ENCODE measurements at places on chromosomes 1 and 21.

- DNase-seq, result no peak
These were observed 30.9 kb downstream of the KCTD3 start for GRCh38 chr1:215597961-215598360.

- no peak for DNase-seq
These were observed 1.5 kb downstream of the MX1 start for GRCh38 chr21:41427556-41427955.

GRCh38 chr21:34639882-34640788, 25.2 kb upstream of the RCAN1 start:
- DNase-seq, result peak; percentile 51

- no peak for DNase-seq
These were observed 134.7 kb downstream of the ST6GALNAC3 start for GRCh38 chr1:76209238-76209637.

GRCh38 chr1:6491480-6491962, at the start of gene PLEKHG5:
PLEKHG5 (minus strand) TSS chr1:6491667; CDS start chr1:6477571, 14,096 bp downstream.
- DNase-seq, result peak; percentile 30

GRCh38 chr1:44839576-44839975, 3.5 kb downstream of the PTCH2 start:
- no peak for DNase-seq

- DNase-seq, result no peak
These were observed 36.8 kb upstream of the COL6A2 start for GRCh38 chr21:46061063-46061462.

- no peak for DNase-seq
These were observed 23.5 kb downstream of the ANGPTL1 start for GRCh38 chr1:178847396-178847849.

DNA sequence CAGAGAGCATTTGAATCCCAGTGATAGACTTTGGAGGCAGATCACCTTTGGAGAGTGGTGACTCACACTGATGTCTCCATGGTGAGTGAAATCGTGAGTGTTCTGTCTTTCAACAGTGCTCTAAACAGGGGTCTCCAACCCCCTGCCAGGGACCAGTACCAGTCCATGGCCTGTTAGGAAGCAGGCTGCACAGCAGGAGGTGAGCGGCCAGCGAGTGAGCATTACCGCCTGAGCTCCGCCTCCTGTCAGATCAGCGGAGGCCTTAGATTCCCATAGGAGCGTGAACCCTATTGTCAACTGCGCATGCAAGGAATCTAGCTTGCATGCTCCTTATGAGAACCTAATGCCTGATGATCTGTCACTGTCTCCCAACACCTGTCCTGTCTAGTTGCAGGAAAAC, 61.8 kb upstream of the B3GALNT2 start:
- no peak for DNase-seq

DNA sequence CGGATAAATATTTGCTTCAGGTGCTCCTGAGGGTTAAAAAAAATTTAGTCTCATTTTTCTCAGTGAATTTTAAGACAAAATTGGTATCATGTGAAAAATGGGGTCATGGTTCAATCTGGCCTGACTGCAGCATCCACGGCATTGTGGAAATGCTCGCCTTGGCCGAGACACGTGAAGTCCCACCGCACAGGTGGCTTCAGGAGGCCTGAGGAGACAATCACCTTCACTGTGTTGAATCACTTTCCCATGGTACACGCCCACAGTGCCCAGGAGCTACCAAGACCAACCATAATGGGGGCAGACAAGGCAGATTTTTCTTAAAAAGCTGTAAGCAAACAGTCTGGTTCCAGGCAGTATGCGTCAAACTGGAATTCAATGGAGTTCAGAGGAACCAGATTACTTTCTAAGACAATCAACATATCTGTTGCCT, 11.0 kb upstream of the CPLANE2 start:
- DNase-seq, result no peak

DNA sequence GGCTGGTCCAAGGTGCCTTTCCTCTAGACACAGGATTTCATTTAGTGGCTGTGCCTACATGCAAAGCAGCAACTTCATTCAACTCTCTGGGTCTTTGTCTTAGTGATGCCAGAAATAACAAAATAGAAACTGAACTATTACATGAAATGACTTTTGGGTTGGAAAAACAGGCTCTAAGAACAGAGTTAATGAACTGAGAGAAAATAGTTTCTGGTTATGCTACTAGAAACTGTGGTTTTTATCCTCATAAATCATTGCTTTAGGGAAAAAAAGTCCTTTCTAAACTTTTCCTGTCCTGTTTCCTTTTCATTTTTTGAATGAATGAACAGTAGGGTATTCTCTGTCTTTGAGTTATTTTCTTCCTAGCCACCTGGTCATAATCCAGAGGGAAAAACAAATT, 424.0 kb downstream of the KIF26B start:
- DNase-seq, result no peak

DNA sequence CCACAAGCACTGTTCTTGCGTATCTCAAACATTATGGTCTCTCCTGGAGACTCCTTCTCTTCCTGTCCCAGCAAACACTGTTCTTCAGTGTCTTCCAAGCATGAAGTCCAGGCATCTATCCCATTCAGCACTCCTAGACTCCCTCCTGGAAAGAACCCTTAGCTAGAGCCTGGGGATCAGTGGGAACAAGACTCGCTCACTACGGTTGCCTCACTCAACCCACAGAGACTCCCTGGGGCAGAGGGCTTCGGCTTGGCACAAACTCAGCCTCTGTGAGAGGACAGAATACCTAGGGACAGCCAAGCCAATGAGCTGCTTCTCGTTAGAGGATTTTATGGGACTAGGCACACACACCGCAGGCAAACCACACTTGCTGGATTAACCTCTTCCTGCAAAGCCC, 86.5 kb upstream of the IPO9 start:
- DNase-seq, result no peak

DNA sequence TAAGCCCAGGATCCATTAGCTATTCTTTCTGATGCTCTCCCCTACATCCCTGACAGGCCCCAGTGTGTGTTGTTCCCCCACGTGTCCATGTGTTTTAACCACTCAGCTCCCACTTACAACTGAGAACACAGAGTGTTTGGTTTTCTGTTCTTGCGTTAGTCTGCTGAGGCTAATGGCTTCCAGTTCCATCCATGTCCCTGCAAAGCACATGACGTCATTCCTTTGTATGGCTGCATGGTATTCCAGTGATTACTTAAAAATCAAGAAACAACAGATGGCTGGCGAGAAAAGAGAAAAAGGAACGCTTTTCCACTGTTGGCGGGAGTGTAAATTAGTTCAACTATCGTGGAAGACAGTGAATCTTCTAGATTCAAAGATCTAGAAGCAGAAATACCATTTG, 556.0 kb downstream of the PTPRC start:
- no peak for DNase-seq

- DNase-seq, result peak; percentile 17
These were observed at the start of gene RGL1 for GRCh38 chr1:183804916-183805841. RGL1 (plus strand) TSS chr1:183805120; CDS start chr1:183805298, 178 bp downstream.

GRCh38 chr1:193417945-193418744, 231.7 kb upstream of the B3GALT2 start:
- no peak for DNase-seq

DNA sequence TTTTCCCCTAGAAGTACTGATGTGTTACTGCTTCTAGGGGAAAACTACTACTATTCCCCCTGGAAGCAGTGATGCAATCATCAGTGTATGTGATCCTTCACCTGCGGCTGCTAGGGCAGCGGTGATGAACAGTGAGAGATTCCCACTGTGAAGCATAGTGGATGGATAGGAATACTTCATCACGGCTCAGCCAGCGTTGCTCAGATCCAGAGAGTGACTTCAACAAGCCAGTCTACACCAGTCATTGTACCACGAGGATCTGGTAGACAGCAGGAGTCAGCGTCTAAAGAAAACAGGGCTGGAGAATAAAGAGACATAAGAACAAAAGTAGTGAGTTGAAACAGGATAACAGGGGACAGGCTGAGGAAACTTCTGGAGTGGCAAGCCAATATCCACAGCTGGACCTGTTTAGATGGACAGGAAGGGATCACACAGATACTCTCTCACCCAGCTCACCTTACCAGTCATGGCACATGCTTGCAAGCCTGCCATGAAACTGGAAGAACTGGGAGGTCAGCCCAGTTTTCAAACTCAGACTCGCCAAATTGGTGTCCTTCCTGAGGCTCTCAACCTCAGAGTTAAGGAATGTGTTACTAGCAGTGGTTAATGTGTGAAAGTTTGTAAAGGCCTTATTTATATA, 42.4 kb upstream of the LRRC52 start:
- no peak for DNase-seq

DNA sequence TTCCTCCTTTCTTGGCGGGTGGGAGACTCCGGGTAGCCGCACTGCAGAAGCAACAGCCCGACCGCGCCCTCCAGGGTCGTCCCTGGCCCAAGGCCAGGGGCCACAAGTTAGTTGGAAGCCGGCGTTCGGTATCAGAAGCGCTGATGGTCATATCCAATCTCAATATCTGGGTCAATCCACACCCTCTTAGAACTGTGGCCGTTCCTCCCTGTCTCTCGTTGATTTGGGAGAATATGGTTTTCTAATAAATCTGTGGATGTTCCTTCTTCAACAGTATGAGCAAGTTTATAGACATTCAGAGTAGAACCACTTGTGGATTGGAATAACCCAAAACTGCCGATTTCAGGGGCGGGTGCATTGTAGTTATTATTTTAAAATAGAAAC, 2.5 kb downstream of the OLIG2 start:
- DNase-seq, result no peak

GRCh38 chr1:57204091-57204490, 219.8 kb downstream of the DAB1 start:
- no peak for DNase-seq

- no peak for DNase-seq
These were observed 55.4 kb upstream of the GRHL3 start for GRCh38 chr1:24263746-24264145.

DNA sequence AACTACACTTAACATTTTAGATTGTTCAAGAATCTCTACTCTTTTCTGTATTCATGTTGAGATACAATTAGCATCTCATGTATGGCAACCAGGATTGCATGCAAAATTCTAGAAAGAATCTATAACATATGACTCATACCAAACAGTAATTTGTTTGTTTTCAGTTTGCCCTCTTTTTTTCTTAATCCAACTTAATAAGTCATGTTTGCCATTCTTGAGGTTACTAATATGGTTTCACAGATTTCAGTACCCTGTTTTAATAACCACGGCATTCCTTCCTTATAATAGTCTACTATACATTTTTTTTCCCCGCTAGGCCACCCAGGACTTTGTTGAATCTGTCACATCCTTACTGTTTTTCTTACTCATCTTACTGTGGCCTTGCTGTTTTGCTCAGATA, 140.8 kb downstream of the FMN2 start:
- DNase-seq, result no peak

GRCh38 chr1:181310560-181310959, 172.8 kb upstream of the CACNA1E start:
- DNase-seq, result no peak

GRCh38 chr1:22666412-22666811, 13.4 kb downstream of the C1QB start:
- no peak for DNase-seq

- no peak for DNase-seq
These were observed 233.8 kb upstream of the TMEM51 start for GRCh38 chr1:14919751-14920150.

GRCh38 chr1:43934101-43934985, 742 bp downstream of the ARTN start:
- DNase-seq, result peak; percentile 48

GRCh38 chr1:100869996-100870395, 24.6 kb downstream of the EXTL2 start:
- DNase-seq, result no peak

DNA sequence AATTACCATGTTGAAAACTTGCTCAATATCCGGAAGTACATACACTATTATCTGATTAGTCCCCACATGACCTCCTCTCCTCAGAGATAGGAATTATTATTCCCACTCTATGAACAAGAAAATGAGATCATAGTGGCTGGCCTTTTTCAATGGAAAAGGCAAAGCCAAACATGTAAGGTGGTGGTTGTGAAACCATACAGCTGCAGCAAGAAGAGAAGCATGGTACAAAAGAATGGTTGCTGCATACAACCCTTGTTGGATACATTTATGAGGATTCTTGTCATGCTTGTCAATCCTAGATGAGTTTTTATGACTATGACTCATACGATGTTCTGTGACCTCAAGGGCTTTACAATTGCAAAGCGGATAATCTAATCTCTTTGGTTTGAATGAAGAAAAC, 514.7 kb downstream of the PLPP3 start:
- DNase-seq, result no peak

DNA sequence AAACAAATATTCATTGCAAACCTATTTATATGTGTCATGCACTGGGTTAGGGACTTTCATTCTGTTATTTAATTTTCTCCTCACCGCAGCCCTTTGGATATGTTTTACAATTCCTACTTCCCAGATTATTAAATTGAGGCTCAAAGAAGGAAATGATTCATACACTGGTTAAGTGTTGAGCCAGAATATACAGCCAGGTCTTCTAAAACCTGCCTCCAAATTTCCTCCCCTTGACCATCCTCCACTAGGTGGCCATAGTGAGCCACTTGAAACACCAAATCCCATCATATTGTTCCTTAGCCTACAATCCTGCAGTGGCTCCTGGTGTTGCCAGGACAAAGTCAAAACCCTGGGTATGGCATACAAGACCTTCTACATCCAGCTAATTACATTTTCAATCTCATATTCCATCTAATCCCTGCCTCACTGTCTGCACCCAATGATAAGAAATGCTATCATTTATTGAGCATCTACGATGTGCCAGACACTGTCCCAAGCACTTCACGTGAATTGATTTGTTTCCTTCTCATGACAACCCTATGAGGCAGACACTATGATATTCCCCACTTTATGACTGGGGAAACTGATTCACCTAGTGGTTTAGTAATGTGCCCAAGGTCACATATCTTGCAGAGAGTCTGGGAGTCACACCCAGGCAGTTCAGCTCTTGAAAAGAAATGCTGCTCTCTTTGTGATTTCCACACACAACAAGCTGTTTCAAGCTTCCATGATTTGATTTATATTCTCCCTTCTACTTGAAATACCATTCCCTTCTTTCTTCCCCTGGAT, 23.6 kb upstream of the KIRREL1 start:
- no peak for DNase-seq

DNA sequence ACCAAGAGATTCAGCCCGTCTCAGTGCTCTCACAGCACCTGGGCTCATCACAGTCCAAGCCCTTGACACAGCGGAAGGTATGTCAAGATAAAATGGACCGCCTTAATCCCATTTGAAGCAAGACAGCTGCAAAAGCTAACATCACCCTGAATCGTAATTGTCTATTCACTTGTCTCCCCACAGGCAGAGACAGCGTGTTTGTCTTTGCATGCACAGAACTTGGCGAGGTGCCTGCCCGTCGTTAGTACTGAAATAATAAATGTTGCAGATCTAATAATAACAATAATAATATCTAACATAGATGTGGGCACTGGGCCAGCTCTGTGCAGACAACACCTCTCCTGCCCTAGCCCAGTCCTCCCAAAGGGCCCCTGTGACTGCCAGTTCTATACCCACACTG, 271.7 kb downstream of the NPHP4 start:
- no peak for DNase-seq

Data from stimulated activated CD4-positive, alpha-beta T cell treated with anti-CD3 and anti-CD28 coated beads, Interleukin-1b, Interleukin-23, amount 100 ng/mL, for 48 hours (primary cell).